ENCODE measurements at places on chromosomes 16 and 17. TPM values are rescaled to one million over a fixed set of nuclear protein-coding genes. Genes with fewer than 3 reads are reported as not detected.

Gene UBB
- 1,965 TPM for total RNA-seq

Gene CYB5B
- total RNA-seq = 54.1 TPM

Gene DERL2
- total RNA-seq = 19.0 TPM

Gene OTOA
- 0.17 TPM for total RNA-seq

Gene RNF222
- total RNA-seq = not detected

Gene TIGD7
- 6.0 TPM for total RNA-seq

Gene E2F4
- total RNA-seq = 63.2 TPM

Gene PRCD
- total RNA-seq = 10.2 TPM

Gene PRSS22
- total RNA-seq = not detected

Gene ZG16
- not detected for total RNA-seq

Gene OR1E1
- not detected for total RNA-seq

Data from smooth muscle cell of trachea (primary cell).